K562 (cell line): ENCODE measurements at places on chromosomes 11 and 22.

DNA sequence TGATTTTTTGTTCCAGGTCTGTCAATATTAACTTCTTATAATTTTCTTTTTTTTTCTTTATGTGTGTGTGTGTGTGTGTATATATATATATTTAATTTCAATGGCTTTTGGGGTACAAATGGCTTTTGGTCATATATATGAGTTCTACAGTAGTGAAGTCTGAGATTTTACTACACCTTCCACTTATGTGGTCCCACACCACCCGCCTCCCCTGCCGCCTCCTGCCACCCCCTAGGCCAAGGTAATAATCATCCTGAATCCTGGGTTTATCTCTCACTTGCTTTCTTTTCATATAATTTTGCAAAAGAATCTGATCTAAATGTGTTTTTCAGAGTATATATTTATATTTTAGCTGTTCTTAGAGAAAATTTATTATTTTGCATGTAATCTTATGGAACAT, 11.1 kb downstream of the NEAT1 start:
- H3K4me3 ChIP-seq = no peak overlapping the region
- peaks cover 23% of the 10 kb centered on the region; the same call in 2 of the 3 replicates for H3K4me1 ChIP-seq
- H3K36me3 ChIP-seq = peaks cover 83% of the 10 kb centered on the region
- H3K27ac ChIP-seq = no peak overlapping the region
- H3K27me3 ChIP-seq = no peaks in the 10 kb centered on the region

DNA sequence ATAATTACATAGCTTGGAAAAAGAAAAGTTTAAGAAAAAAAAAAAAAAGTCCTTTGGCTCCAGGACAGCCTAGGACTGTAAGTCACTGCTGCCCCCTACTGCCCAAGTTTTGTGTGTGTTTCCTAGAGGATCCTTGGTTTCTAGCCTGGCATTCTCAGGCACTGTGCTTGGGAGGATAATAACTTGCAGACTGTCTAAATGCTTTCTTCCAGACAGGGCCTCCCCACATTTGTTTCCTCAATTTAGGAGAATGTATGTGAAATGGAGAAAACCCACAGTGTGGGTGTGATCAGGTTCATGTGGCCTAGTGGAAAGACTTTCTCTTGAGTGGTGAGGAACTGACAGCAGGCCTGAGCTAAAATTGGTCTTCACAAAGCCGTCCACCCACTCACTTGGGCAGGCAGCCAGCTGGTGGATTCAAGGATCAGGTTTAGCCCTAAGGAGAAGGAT, 191.0 kb downstream of the NAV2 start:
- H3K4me3 ChIP-seq = no peak overlapping the region
- DNase-seq = peak; percentile 66

- H3K4me1 ChIP-seq = peaks cover 31% of the 10 kb centered on the region
- H3K27ac ChIP-seq = no peak overlapping the region
- H3K36me3 ChIP-seq = no peaks in the 10 kb centered on the region
- H3K4me3 ChIP-seq = no peak overlapping the region
These were observed 144.6 kb downstream of the LDLRAD3 start for GRCh38 chr11:36088266-36088972.

- H3K4me3 ChIP-seq = no peak overlapping the region
- no peak overlapping the region for H3K27ac ChIP-seq
- no peak for DNase-seq
- no peaks in the 10 kb centered on the region for H3K4me1 ChIP-seq
- no peaks in the 10 kb centered on the region for H3K36me3 ChIP-seq
These were observed 100.8 kb downstream of the KIAA1671 start for GRCh38 chr22:25053153-25053805.

DNA sequence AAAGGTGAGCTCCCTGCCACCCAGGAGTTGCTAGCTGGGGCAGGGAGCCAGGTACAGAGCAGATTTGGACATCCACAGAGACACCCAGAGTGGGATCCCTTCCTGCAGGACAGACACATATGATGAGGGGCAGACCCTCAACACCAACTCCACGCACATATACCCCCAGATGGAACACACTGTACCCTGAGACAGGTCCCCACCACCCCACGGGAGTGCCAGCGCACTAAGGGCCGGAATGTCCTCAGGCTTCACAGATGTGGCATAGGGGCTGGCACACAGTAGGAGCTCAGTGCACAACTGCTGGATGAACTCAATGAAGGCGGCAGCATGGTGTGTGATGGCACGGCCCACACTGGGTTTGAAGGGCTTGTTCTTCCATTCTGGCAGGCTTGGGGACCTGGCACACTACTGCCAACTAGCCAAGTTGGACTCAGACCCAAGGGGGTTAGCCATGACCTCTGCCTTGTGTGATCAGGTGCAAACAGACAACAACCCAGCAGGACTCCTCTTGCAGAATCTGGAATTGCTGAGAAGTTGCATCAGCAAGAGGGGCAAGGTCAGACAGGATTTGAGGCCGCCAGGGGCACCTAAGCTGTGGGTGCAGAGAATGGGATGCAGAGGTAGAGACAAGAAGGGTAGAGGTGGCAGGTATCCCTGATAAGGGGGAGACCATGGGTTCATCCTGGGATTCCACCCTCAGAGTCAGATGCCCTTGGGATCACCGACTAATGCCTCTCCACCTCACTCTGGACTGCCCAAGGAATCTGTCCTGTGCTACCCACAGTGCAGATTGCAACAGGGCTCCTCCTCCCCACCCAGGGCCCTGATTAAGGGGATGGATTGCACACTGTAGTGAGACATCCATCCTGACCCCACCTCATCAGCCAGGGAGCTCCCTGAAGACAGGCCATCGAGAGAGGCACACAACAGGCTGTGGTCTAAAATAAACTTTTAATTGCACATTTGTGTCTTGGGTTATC, 2.4 kb downstream of the C22orf15 start:
- DNase-seq = no peak
- H3K27ac ChIP-seq = peak overlapping the region; percentile 54; the same call in 1 of the 3 replicates

DNA sequence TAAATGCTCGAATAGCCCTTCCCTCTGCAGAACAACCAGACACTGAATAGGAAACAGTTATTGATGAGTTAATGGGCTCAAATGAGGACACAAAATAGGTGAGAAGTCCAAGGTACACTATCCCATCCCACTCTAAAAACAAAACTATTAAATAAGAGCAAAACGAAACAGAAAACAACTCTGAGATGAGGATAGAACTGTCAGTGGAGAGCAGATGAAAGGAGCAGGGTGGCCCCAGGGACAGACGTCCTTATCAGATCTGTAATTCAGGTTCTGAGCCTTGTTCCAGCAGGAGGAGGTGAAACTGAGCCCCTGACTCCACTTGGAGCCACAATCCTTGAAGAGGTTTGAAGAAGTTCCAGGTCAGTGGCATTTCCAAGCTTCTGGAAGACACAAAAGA, 8.5 kb upstream of the SNX19 start:
- H3K27me3 ChIP-seq = no peaks in the 10 kb centered on the region
- H3K27ac ChIP-seq = no peak overlapping the region
- H3K4me3 ChIP-seq = no peak overlapping the region
- no peaks in the 10 kb centered on the region for H3K4me1 ChIP-seq
- no peak for DNase-seq

DNA sequence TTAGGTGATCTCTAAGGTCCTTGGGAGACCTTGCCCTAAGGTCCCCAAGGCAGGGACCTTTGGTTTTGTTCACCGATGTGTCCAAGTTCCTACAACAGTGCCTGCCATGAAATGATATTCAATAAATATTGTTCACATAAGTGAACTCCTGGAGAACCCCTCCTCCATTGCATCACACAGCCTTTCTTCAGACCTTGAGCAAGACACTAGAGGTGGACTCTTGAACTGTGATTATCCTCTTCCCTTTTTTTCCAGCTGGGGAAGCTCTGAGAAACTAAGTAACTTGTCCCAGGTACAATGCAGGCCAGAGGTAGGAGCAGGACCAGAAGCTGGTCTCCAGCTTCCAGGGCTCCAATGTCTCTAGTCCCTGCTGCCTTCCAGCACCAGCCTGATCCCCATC, 76.6 kb upstream of the LMO1 start:
- no peaks in the 10 kb centered on the region for H3K36me3 ChIP-seq
- H3K27ac ChIP-seq = no peak overlapping the region
- no peak for DNase-seq
- no peak overlapping the region for H3K4me3 ChIP-seq
- peaks cover 53% of the 10 kb centered on the region for H3K27me3 ChIP-seq
- H3K4me1 ChIP-seq = no peaks in the 10 kb centered on the region

DNA sequence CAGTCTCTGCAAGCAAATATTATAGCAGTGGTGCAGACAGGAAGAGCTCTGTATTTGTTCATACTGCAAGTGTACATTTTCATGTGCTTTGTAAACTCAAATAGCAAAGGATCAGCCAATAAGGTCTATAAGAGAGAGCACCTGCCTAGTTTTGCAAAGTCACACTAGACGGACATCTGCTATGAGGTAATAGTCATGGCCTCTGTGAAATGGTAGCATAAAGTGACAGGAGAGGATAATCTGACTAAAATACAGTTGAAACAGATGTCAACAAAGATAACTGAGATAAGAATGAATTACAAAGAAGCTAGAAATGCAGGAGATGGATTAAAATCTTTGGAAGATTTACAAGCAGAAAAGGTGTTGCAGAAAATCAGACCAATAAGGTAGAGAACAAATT, 70.6 kb upstream of the SPON1 start:
- no peaks in the 10 kb centered on the region for H3K27me3 ChIP-seq
- H3K4me3 ChIP-seq = no peak overlapping the region
- no peaks in the 10 kb centered on the region for H3K36me3 ChIP-seq
- no peak overlapping the region for H3K27ac ChIP-seq
- H3K4me1 ChIP-seq = no peaks in the 10 kb centered on the region; the same call in 1 of the 2 replicates
- DNase-seq = peak; percentile 17

DNA sequence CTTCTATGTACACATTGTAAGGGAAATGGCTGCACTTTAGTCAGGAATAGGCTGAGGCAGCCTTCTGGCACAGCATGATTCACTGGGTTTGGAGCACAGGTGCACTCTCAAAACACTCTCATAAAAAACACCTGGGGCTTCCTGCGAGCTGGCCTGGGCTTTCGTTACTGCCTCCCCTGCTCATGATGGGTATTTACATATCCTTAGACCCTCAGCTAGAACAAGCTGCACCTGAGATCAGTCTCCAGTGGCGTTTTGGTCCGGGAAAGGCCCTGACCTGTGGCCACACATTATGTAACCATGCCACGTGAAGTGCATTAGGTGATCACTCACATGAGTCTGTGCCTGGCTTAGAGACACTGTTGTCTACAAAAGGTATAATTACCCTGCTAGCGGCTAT, 321.7 kb downstream of the TMEM135 start:
- no peaks in the 10 kb centered on the region for H3K4me1 ChIP-seq
- H3K27me3 ChIP-seq = peaks cover 40% of the 10 kb centered on the region
- no peaks in the 10 kb centered on the region for H3K36me3 ChIP-seq
- DNase-seq = no peak
- no peak overlapping the region for H3K4me3 ChIP-seq
- H3K27ac ChIP-seq = no peak overlapping the region

DNA sequence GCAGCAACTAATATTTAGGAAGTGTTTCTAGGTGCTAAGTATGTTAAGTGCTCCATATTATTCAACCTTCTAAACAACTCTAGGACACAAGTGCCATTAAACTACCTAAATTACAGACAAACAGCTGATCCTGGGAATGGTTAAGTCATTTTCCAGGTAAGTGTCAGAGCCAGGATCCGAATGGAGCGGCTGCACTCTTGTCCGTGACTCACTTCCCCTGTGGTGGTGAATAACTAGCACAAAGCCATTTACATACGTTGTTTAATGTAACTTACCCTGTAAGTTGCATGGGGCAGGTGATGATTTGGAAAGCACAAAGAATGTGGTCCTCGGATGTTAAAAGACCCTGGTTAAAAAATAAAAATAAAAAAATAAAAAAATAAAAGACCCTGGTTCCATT, 8.8 kb upstream of the PRG2 start:
- H3K27ac ChIP-seq = no peak overlapping the region
- no peak for DNase-seq
- no peak overlapping the region for H3K4me3 ChIP-seq
- peaks cover 57% of the 10 kb centered on the region for H3K4me1 ChIP-seq
- H3K27me3 ChIP-seq = no peaks in the 10 kb centered on the region

- H3K4me1 ChIP-seq = peaks cover 15% of the 10 kb centered on the region
- no peaks in the 10 kb centered on the region; the same call in 1 of the 2 replicates for H3K27me3 ChIP-seq
- peak; percentile 40 for DNase-seq
- H3K27ac ChIP-seq = peak overlapping the region; percentile 65; the same call in 1 of the 3 replicates
These were observed 460 bp downstream of the ZC3H12C start for GRCh38 chr11:110093407-110094297.
